ENCODE measurements at places on chromosomes 3 and 15.
A peak's percentile ranks its signal among the peaks of the same experiment; 100 is the strongest.

DNA sequence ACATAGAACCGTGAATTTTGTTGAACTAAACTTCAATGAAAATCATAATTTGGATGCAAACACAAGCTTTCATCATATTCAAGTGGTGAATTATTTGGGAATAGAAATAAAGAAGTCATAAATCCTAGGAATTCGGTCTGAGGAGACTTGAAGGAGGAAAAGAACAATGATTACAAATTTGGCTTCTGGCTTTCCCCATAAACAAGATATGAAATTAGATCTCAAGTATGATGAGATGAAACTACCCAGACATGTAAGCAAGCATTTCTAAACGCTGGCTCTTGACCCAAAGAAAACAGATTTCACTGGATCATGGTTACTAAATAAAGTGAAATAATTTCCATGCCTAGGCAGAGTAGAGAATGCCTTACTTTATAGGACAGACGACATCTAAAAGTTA lies 146.9 kb upstream of the LRTM1 start:
- DNase-seq = no peak

DNA sequence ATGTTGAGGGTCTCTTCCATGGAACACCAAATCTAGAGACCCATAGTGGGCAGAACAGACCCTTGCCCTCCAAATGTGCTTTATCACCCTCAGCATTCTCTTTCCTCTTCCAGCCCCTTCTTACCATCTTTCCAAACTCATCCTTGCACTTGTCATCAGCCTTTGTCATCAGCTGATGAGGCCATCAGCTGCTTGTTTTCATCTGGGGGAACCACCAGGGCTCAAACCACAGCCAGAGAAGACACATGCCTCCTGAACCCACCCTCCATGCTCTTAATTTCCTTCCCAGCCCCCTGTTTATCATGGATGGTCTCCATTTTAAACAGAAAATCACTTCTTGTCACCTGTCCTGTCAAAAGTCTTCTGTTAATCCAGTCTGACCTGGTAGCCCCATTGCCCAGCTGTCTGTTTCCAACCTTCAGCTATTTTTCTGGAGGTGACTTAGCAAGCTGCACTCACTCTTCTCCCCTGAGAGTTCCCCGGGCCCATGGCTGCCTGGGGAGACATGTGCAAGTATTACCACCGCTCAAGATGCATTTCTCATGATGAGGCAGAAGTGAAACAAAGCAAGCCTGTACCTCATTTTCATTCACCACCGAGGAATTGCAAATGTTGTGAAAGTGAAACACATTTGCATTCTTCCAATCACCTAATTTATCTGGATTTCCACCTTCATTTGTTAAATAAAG lies 14.7 kb upstream of the SYNM start:
- DNase-seq = peak; percentile 21

GRCh38 chr3:46853441-46854415 lies 9.5 kb downstream of the MYL3 start:
- DNase-seq = no peak

- DNase-seq = peak; percentile 69
Observed at GRCh38 chr15:69398491-69398891, 15.7 kb upstream of the KIF23 start.

DNA sequence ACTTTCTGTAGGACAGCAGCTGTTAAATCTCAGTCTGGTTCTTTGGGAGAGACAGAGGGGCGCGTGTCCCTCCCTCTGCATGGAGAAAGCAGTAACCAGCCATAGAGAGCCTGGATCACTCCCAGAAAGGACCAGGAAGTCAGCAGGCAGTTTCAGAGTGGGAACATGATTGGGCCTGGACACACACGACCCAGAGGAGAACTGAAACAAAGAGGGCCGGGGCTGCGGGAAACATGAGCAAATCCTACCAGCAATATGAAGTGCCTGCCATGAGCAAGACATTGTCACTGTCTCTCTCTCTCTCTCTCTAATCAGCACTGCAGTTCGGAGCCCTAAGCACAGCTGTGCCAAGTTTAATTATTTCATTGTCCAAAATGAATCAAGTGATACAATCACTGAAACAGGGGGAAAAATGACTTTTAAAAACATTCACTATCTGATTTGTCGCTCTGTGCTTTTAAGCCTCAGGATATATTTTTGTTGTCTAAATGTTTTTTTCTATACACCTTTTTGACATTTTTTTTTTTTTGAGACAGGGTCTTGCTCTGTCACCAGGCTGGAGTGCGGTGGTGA lies 17.6 kb downstream of the MUC13 start:
- no peak for DNase-seq

- DNase-seq = no peak
Observed at GRCh38 chr3:8843347-8843746, 73.9 kb upstream of the OXTR start.

- peak; percentile 56 for DNase-seq
Observed at GRCh38 chr15:77550301-77551251, 82.1 kb downstream of the LINGO1 start.

GRCh38 chr3:118801899-118802298 lies 232.7 kb downstream of the IGSF11 start:
- DNase-seq = no peak

- no peak for DNase-seq
Observed at GRCh38 chr3:179671747-179672242, 19.0 kb downstream of the USP13 start.

- DNase-seq = no peak
Observed at GRCh38 chr15:22253676-22254408, 173.5 kb downstream of the OR4M2 start.

- DNase-seq = no peak
Observed at GRCh38 chr3:35596335-35596995, 42.9 kb upstream of the ARPP21 start.

GRCh38 chr3:112688819-112689218 lies 47.9 kb upstream of the CCDC80 start:
- no peak for DNase-seq

GRCh38 chr3:182904164-182904563 lies 76.2 kb downstream of the DCUN1D1 start:
- DNase-seq = no peak

- DNase-seq = no peak
Observed at GRCh38 chr15:56344336-56344735, 20.9 kb upstream of the TEX9 start.

GRCh38 chr3:31412832-31413231 lies 119.9 kb upstream of the STT3B start:
- no peak for DNase-seq

- DNase-seq = peak; percentile 6
Observed at GRCh38 chr3:27221264-27221932, 147.8 kb downstream of the NEK10 start.

Measured in fibroblast of skin of scalp (primary cell).